ENCODE measurements at places on chromosomes 5 and 9. TPM values are rescaled to one million over a fixed set of nuclear protein-coding genes. Genes with fewer than 3 reads are reported as not detected.

DNA sequence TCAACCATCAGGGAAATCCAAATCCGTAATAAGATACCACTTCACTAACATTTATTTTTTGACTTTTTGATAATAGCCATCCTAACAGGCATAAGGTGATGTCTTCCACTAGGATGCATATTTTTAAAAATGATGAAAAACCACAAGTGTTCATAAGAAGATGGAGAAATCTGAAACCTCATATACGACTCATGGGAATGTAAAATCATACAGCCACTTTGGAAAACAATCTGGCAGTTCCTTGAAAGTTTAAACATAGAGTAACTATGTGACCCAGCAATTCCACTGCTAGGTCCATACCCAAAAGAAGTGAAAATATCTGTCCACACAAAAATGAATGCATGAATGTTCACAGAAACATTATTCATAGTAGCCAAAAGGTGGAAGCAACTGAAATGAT, 431.0 kb downstream of the ENC1 start:
- no peak for DNase-seq

GRCh38 chr5:17234374-17234773, 16.9 kb downstream of the BASP1 start:
- no peak for DNase-seq

DNA sequence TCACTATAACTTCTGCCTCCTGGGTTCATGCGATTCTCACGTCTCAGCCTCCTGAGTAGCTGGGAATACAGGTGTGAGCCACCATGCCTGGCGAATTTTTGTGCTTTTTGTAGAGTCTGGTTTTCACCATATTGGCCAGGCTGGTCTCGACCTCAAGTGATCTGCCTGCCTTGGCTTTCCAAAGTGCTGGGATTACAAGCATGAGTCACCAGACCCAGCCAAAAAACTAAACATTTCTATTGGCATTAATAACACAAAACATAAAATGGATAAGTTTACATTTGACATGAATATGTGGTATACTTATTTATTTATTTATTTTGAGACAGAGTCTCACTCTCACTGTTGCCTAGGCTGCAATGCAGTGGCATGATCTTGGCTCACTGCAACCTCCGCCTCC, 13.6 kb upstream of the REEP5 start:
- no peak for DNase-seq

DNA sequence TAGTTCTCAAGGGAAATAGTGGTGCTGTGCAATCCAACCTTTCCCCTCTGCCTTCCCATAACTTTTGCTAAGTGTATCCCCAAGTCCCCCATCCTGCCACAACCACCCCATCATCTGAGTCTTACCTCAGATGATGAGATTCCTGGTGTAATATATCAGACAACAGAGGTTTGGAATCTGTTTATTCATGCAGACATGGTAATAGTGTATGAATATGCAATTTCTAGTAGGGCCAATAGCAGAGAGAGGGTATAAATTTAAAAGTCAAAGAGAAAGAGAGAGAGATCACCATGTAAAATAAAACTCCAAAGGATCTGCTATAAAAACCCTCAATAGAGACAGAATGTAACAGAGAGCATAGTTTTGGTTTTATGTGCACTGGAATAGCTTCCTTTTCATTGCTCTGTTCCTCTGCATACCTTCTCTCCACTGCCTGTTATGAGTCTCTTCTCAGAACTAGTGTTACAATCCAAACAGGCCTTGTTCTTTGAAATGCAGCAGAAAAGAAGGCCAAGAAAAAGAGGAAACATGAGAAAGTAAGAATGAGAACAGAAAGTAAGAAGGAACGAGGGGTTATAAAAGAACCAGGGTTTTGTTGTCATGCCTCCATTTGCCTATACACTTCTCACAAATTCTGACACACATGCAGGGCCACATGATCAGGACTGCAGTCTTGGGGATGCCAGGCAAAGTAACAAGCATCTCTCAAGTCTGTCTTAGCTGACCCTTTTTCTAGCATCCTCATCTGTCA, 278.0 kb downstream of the CETN3 start:
- no peak for DNase-seq

- no peak for DNase-seq
These were observed 177.3 kb downstream of the CFAP90 start for GRCh38 chr5:7673658-7674057.

- DNase-seq: no peak
These were observed 55.7 kb downstream of the SHC3 start for GRCh38 chr9:89122949-89123348.

GRCh38 chr5:38642189-38642911, 85.9 kb upstream of the LIFR start:
- no peak for DNase-seq

- DNase-seq: no peak
These were observed 595.4 kb downstream of the IRX1 start for GRCh38 chr5:4191041-4191440.

- no peak for DNase-seq
These were observed 40.1 kb downstream of the NUP214 start for GRCh38 chr9:131165523-131165922.

- DNase-seq: no peak
These were observed 522.3 kb downstream of the MAT2B start for GRCh38 chr5:164027738-164028137.

GRCh38 chr9:71626395-71626794, 141.9 kb downstream of the CEMIP2 start:
- no peak for DNase-seq

DNA sequence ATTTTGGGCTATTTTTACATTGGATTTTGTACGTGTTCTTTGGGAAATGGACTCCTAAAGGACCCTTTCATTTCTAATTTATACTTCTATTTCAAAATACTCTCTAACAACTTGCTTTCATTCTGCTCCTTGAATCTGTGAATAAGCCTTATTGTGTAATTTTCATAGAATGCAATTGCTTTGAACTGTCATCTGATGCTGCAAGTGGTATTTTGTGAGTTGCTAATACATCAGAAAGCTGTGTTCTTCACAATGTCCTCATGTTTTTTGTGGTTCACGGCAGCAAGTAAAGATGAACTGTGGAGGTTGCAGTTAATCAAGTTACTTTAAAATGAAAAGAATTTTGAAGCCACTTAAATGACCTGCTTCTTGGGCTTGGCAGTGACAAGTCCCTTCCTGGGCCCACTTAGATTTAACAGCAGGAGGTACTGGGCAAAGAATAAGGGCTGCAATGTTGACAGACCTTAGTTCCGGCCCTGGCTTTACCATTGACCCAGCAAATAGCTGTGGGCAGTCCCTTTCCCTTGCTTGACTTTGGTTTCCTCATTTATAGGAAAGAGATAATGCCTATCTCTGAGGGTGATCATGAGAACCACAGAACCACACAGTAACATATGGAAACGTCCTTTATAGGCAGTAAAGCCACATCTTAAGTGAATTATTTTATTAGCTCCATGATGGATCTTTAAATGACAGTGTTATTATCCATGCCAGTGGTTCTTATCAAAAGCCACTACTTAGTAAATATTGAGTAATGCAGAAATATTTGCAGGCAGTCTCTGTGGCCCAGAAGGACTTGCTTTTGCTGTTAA, 54.8 kb downstream of the IQGAP2 start:
- DNase-seq: peak; percentile 76

DNA sequence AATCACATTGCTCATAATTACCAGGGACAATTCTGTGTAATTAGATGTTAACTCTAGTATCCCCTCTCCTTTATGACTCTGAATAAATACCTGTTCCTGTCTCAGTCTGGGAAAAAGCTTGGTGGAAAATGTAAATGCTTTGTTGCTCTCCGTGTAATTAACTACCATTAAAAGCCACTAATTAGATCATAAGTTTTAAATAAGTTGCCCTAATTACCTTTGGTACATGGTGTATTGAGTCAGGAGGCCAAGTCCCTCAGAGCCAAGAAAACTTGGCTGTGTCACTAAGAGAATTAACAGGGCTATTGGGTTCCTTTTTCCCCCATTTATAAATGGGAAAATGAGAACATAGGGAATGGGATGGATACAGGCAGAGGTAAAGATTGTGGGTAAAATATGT, 617.6 kb downstream of the TLR4 start:
- no peak for DNase-seq

Gene CYSRT1
- 1.6 TPM for total RNA-seq

Gene GFI1B
- not detected for total RNA-seq

Gene SELENOP
- 0.16 TPM for total RNA-seq

Gene FOXD4L3
- not detected for total RNA-seq

Gene ALDOB
- total RNA-seq: 0.16 TPM

Gene ARL14EPL
- not detected for total RNA-seq

Gene INSL6
- not detected for total RNA-seq
